CD4-positive, alpha-beta T cell (primary cell): ENCODE measurements at places on chromosomes 13 and 19. TPM values are rescaled to one million over a fixed set of nuclear protein-coding genes. Genes with fewer than 3 reads are reported as not detected.

Gene UBE2L5
- total RNA-seq: not detected

- H3K36me3 ChIP-seq: no peaks in the 10 kb centered on the region
- no peak for DNase-seq
- no peak overlapping the region for H3K27ac ChIP-seq
Measured at GRCh38 chr19:35336166-35336955, 7.4 kb downstream of the CD22 start.

DNA sequence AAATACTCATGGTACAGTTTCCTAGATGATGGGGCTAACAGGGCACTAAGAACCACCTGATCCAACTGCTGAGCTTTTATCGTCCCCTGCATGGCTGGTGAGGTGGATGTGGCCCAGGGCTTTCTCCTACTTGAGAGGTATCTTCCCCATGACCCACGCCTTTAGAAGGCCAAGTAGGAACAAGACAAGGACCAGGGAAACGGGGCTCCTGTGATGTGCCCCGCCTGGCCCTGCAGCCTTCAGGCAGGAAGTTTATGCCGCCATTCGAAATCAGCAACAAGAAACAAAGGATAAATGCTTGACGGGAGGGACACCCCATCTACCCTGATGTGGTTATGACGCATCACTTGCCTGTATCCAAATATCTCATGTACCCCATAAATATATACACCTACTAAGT is 4.1 kb downstream of the NLRP13 start:
- no peaks in the 10 kb centered on the region for H3K27me3 ChIP-seq
- H3K4me1 ChIP-seq: no peaks in the 10 kb centered on the region
- no peak overlapping the region for H3K4me3 ChIP-seq
- no peak for DNase-seq

Gene CXCL17
- total RNA-seq: not detected

Gene CEACAM3
- total RNA-seq: not detected

GRCh38 chr13:105991622-105992277 is 543.7 kb downstream of the EFNB2 start:
- H3K4me1 ChIP-seq: no peaks in the 10 kb centered on the region
- DNase-seq: no peak
- no peaks in the 10 kb centered on the region for H3K27me3 ChIP-seq
- H3K36me3 ChIP-seq: no peaks in the 10 kb centered on the region
- H3K27ac ChIP-seq: no peak overlapping the region

GRCh38 chr19:47447470-47448359 is 24.0 kb downstream of the SLC8A2 start:
- no peaks in the 10 kb centered on the region for H3K36me3 ChIP-seq
- H3K27me3 ChIP-seq: peaks cover 23% of the 10 kb centered on the region
- peaks cover 51% of the 10 kb centered on the region for H3K4me1 ChIP-seq
- peak overlapping the region; percentile 10 for H3K4me3 ChIP-seq

- no peaks in the 10 kb centered on the region for H3K36me3 ChIP-seq
- H3K27ac ChIP-seq: no peak overlapping the region
- no peak overlapping the region for H3K4me3 ChIP-seq
- H3K4me1 ChIP-seq: peaks cover 6% of the 10 kb centered on the region
- no peaks in the 10 kb centered on the region for H3K27me3 ChIP-seq
Measured at GRCh38 chr13:48004201-48004600, 3.1 kb upstream of the SUCLA2 start.

DNA sequence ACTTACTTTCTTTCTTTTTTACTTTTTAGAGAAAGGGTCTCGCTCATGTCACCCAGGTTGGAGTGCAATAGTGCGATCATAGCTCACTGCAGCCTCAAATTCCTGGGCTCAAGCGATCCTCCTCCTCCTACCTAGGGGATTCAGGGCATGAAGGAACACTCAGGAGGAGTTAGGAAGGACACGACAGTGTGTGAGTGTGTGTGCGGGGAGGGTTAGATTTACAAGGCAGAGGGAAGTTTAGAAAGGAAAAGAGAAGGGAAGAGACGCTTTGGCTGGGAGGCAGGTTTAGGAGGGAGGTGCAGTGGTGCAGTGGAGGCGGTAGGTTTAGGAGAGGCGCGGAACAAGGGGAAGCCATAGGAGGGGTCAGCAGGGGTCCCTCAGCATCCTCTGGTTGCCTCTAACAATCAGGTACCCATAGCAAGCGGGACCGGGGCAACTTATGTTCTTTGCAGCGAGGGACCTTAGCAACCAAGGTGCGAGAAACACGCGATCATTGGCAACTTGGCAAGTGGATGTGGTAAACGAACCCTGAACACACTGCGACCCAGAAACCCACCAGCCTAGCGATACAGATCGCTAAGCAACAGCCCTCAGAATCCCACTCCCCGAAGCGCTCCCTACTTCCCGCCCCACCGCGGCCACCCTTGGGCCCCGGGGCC is 501 bp downstream of the SIRT2 start:
- DNase-seq: no peak
- H3K36me3 ChIP-seq: peaks cover under 1% of the 10 kb centered on the region
- H3K4me1 ChIP-seq: peaks cover 49% of the 10 kb centered on the region

DNA sequence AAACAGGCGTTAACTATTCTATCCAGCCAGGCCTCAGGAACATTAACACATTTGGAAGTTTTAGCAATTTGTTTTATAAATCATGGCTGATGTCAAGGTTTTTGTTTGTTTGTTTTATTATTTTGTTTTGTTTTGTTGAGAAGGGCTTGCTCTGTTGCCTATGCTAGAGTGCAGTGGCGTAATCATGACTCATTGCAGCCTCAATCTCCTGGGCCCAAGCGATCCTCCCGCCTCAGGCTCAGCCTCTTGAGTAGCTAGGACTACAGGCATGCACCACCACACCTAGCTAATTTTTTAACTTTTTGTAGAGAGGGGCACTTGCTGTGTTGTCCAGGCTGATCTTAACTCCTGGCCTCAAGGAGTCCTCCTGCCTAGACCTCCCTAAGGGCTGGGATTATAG is 28.3 kb downstream of the NUP58 start:
- no peaks in the 10 kb centered on the region for H3K4me1 ChIP-seq
- no peaks in the 10 kb centered on the region for H3K27me3 ChIP-seq
- peaks cover 85% of the 10 kb centered on the region for H3K36me3 ChIP-seq
- H3K4me3 ChIP-seq: no peak overlapping the region

Gene SYDE1
- 0.22 TPM for total RNA-seq

Gene ATP4B
- total RNA-seq: not detected

DNA sequence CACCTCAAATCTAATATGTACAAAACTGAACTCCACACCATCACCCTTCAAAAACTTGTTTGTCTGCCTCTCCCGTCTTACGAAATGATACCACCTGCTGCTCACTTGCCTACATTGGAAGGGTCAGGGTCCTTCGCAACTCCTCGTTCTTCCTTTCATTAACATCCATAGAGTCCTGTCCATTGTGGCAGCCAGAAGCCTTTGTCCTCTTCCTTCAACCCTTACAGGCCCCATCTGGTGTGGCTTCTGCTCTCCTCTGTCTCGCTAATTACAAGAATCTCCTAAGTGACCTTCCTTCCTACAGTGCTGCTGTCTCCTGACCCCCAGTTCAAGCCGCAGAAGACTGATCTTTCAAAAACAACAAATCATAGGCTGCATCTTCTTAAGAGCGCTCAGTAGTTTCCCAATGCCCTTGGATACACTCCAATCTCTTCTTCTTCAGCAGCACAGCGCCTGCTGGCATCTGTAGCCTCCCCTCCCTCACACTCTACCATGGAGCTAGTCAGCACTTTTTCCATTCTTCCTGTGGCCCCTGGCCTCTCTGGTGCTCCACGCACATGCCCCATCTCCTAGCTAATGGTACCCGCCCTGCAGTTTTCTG is 382.7 kb downstream of the LIG4 start:
- H3K36me3 ChIP-seq: no peaks in the 10 kb centered on the region
- no peaks in the 10 kb centered on the region for H3K4me1 ChIP-seq
- no peaks in the 10 kb centered on the region for H3K27me3 ChIP-seq
- no peak for DNase-seq
- no peak overlapping the region for H3K4me3 ChIP-seq
- no peak overlapping the region for H3K27ac ChIP-seq

Gene MTRF1
- total RNA-seq: 15.7 TPM

Gene TIMM50
- total RNA-seq: 38.3 TPM

GRCh38 chr19:3250675-3251074 is 26.2 kb downstream of the CELF5 start:
- H3K36me3 ChIP-seq: no peaks in the 10 kb centered on the region
- H3K4me1 ChIP-seq: no peaks in the 10 kb centered on the region
- H3K27ac ChIP-seq: no peak overlapping the region
- peak; percentile 20 for DNase-seq
- no peak overlapping the region for H3K4me3 ChIP-seq

Gene GPC6
- not detected for total RNA-seq

DNA sequence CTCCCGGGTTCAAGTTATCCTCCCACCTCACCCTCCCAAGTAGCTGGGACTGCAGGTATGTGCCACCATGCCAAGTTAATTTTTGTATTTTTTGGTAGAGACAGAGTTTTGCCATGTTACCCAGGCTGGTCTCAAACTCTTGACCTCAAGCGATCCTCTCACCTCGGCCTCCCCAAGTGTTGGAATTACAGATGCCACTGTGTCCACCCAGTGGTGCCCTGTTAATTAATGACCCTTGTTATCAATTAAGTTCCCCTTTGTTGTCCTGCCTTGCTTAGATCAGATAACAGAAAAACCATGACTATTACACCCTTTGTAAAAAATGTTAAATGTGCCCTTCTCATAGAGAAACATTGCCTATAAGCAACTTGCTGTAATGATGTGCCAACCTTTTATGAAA is 34.4 kb upstream of the IGFL1 start:
- no peaks in the 10 kb centered on the region for H3K36me3 ChIP-seq
- no peak overlapping the region for H3K27ac ChIP-seq
- no peak overlapping the region for H3K4me3 ChIP-seq
- no peaks in the 10 kb centered on the region for H3K4me1 ChIP-seq

- no peak overlapping the region for H3K4me3 ChIP-seq
- H3K27me3 ChIP-seq: no peaks in the 10 kb centered on the region
- H3K27ac ChIP-seq: no peak overlapping the region
- H3K4me1 ChIP-seq: no peaks in the 10 kb centered on the region
- no peak for DNase-seq
Measured at GRCh38 chr13:19737844-19738557, 44.7 kb downstream of the PSPC1 start.

Gene TRAPPC5
- total RNA-seq: 43.4 TPM

Gene ZNF229
- 0.08 TPM for total RNA-seq

DNA sequence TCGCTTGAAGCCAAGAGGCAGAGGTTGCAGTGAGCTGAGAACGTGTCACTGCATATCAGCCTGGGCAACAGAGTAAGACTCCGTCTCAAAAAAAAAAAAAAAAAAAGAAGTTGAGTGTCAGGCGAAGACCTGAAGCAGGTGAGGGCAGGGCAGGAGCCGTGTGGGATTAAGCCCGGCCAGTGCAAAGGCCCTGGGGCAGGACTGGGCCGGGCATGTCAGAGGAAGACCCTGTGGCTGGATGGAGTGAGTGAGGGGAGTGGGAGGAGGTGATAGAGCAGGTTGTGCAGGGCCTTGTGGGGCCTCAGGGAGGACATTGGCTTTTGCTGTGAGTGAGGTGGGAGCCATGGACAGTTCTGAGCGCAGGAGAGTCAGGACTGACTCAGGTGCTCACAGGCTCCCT is 47.9 kb downstream of the TMED1 start:
- H3K27ac ChIP-seq: no peak overlapping the region
- H3K36me3 ChIP-seq: peaks cover 78% of the 10 kb centered on the region
- H3K4me3 ChIP-seq: no peak overlapping the region
- DNase-seq: no peak

DNA sequence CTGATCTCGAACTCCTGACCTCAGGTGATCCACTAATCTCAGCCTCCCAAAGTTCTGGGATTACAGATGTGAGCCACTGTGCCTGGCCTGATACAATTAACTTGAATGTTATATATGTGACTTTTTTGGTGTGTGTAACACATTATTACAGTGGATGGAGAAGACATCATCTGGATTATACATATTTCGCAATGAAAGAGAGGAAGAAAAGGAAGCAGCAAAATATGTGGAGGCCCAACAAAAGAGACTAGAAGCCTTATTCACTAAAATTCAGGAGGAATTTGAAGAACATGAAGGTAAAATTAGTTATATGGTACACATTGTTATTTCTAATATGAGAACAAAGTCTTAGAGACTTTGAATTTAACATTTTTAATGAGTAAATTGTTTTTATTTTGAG is 55.5 kb downstream of the BRCA2 start:
- H3K27ac ChIP-seq: no peak overlapping the region
- H3K27me3 ChIP-seq: no peaks in the 10 kb centered on the region
- no peaks in the 10 kb centered on the region for H3K36me3 ChIP-seq

- DNase-seq: no peak
- no peaks in the 10 kb centered on the region for H3K27me3 ChIP-seq
- H3K27ac ChIP-seq: no peak overlapping the region
- peaks cover 73% of the 10 kb centered on the region for H3K4me1 ChIP-seq
- H3K4me3 ChIP-seq: no peak overlapping the region
Measured at GRCh38 chr19:42273407-42274064, 4.5 kb downstream of the CIC start.

- DNase-seq: peak; percentile 11
- H3K27me3 ChIP-seq: no peaks in the 10 kb centered on the region
- H3K4me3 ChIP-seq: peak within 1 kb of the TSS; percentile 70
- H3K4me1 ChIP-seq: peaks cover 15% of the 10 kb centered on the region
Measured at GRCh38 chr13:75635828-75636435, at the start of gene LMO7. LMO7 (plus strand) TSS chr13:75636330; CDS start chr13:75636658, 328 bp downstream.

DNA sequence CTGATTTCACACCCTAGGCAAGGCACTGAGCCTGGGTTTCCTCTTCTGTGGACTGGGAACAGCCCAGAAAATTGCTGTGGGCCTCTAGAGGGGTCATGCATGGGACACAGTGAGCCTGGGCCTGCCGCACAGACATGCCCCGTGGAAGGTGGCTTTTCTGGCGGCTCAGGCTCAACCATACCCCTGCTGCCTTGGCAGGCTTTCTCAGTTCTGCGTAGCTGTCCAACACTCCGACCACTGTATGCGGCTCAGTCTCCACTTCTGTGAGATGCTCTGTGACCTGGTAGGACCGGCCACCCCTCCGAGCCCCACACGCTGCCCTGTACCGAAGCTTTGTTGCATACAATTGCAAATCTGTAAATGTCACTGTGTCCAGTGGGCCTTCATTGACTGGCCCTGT is 126.3 kb downstream of the UQCRFS1 start:
- peaks cover 6% of the 10 kb centered on the region for H3K27me3 ChIP-seq
- no peaks in the 10 kb centered on the region for H3K36me3 ChIP-seq
- no peak overlapping the region for H3K27ac ChIP-seq
- no peaks in the 10 kb centered on the region for H3K4me1 ChIP-seq

- H3K36me3 ChIP-seq: no peaks in the 10 kb centered on the region
- no peak overlapping the region for H3K27ac ChIP-seq
- no peaks in the 10 kb centered on the region for H3K27me3 ChIP-seq
- H3K4me3 ChIP-seq: no peak overlapping the region
- no peak for DNase-seq
- no peaks in the 10 kb centered on the region for H3K4me1 ChIP-seq
Measured at GRCh38 chr13:34070544-34071303, 252.8 kb downstream of the RFC3 start.

Gene IRS2
- total RNA-seq: 188 TPM

DNA sequence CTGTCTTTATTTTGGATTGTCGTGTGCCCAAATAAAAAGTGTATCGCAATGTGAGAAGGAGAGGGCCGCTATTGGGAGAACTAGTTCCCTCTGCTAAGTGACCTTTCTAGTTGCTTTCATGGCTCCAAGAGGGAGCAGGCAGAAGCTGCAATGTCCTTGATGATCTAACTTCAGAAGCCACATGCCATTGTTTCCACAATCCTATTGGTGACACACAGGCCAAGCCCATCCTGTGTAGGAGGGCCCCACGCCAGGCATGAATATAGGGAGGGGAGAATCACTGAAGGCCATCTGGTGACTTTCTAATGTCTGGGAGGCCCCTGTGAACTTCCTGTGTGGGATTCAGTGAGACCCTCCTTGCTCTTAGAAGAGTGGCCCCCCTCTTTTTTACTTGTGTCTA is 47.8 kb upstream of the KPNA3 start:
- no peaks in the 10 kb centered on the region for H3K4me1 ChIP-seq
- no peak overlapping the region for H3K27ac ChIP-seq
- H3K36me3 ChIP-seq: no peaks in the 10 kb centered on the region
